ENCODE measurements at places on chromosomes 12 and 14.

GRCh38 chr14:91232052-91232451, 12.5 kb downstream of the GPR68 start:
- no peak for DNase-seq

DNA sequence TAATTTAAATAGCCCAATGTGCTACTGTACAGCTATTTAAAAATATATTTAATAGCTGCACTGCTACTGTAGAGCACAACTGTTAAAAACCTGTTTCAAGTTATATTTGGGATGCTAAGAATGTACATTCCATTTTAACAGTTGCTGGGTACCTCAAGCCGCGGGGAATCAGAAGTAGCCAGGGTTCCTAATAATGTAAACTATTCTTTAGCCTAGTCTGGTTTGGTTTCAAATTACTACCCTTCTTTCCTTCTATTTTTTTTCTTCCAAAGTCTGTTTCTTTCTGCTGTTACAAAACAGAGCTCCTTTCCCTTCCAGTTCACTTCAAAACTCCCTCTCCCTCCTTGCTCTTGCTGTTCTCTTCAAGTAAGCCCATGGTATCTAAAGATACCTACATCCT, 21.3 kb downstream of the SCAF11 start:
- no peak for DNase-seq

DNA sequence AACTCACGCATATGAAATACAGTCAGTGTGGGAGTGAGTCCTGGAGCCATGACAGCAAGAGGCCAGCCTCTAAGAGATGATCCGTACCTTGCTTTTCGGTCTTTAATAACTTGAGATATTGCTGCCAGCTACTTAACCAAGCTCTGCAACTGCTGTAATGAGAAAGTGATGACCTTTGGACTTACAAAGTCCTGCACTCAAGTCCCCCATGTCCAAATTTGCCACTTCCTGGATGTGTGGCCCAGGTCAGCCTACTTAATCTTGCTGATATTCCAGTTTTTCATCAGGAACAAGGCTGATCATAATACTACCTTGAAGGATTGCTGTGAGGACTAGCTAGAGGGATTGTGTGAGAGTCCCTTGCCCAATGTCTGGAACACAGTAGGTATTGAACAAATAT, 33.8 kb upstream of the DUSP6 start:
- DNase-seq = no peak

- DNase-seq = no peak
Observed at GRCh38 chr14:36816481-36816880, 154.8 kb downstream of the PAX9 start.

GRCh38 chr12:2395354-2395977, 342.7 kb downstream of the CACNA1C start:
- DNase-seq = peak; percentile 25

- DNase-seq = peak; percentile 77
Observed at GRCh38 chr14:54691525-54692283, 124.8 kb downstream of the SAMD4A start.

- no peak for DNase-seq
Observed at GRCh38 chr12:113330505-113330904, 4.4 kb downstream of the SLC8B1 start.

- DNase-seq = peak; percentile 53
Observed at GRCh38 chr14:69013943-69014782, 35.1 kb upstream of the ACTN1 start.

DNA sequence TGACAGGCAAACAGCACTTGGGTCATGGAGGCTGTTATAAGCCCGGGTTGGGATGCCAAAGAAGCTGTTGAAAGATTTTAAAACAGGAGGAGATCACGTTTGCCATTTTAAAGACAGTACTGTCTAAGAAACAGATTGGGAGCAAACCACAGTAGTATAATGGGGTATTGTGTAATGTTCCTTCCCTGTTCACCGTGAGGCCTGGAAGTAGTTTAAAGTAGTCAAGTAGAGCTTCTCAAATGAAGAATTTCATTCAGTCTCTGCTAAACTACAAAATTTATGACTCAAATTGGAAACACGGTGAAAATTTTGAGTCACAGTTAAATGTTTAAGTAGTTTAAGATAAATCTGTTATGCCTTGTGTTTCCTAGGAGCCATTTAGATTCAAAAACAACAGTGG, 35.8 kb downstream of the ATP2A2 start:
- DNase-seq = peak; percentile 90

DNA sequence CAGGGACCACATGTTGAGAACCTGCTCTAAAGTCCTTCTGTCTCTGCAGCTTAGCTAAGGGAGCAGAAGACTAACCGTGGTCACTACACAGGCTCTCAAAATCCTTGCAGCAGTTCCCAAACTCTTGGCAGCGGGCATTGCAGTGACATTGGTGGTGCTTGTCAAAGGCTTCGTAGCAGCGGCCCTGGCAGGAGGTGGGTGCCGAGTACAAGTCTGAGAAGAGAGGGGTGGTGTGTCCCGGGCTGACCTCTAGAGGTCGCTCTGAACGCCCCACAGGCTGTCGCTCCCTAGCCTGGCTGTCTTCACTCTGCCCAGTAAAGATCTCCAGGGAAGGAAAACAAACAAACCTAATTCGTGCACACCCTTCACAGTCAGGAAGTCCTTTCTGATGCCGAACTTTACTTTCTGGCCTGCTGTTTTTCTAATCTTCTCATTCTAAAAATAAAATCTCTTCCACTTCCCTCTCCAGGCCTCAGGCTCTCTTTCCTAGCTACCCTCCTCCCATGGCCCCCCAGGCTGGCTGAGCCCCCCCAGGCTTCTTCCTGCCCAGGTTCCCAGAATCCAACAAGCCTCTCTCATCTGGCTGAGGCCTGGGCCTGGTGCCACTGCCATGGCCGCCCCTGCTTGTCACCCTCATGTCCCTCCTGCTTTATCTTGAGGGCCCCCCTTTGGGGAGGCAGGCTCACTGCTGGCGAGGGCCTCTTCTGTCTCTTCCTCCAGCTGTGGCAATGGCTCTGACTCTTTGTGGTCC, 7.7 kb downstream of the ENDOU start:
- DNase-seq = peak; percentile 63

DNA sequence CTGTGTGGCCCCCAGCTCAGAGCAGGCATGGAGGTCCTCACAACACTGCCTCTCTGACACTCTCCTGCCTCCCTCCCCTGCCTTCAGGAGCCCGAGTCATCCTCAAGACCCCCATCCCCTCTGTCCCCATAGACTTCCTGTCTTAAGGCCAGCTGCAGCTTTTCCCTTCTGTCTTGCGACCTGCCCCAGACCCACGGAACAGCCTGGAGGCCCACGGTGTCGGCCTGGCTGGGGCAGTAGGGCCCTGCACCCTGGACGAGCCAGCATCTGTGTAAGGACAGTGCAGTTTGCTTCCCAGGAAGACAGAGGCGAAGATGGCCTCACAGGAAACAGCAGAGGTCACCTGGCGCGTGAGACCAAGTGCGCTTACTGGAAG, 9.7 kb downstream of the TEDC1 start:
- DNase-seq = no peak

- no peak for DNase-seq
Observed at GRCh38 chr14:62908506-62908905, 136.8 kb downstream of the KCNH5 start.

GRCh38 chr12:46493150-46493833, 120.7 kb upstream of the SLC38A2 start:
- no peak for DNase-seq

- no peak for DNase-seq
Observed at GRCh38 chr12:1006255-1006654, 15.2 kb downstream of the ERC1 start.

GRCh38 chr14:24673534-24674203, 39.7 kb upstream of the GZMB start:
- DNase-seq = no peak

Data from HCEC 1CT (cell line).